ENCODE measurements at places on chromosomes 16 and 17.
A peak's percentile ranks its signal among the peaks of the same experiment; 100 is the strongest.

DNA sequence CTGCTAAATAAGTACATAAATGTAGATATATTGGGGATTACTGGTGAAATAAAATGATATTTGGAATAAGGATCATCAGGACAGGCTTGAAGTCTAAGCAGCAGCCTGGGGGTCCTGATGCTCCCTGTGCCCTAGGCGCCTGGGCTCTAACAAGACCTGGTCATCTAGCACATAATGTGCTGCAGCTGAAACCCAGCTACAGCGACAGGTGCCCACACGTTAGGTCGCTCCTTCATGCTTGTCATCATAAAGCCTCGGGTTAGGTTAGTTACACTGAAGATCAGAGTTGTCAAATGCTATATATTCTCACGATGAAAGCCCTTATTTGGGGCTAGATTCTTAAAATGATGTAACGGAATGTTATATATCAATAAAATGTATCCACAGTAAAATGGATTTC is 11.5 kb downstream of the NARF start:
- no peak for DNase-seq

- DNase-seq: no peak
Measured at GRCh38 chr17:27320222-27320560, 26.3 kb downstream of the WSB1 start.

GRCh38 chr17:28405632-28406472 is at the start of gene SLC46A1:
Gene SLC46A1 (minus strand): TSS chr17:28406212. CDS start chr17:28406114, 98 bp downstream.
- DNase-seq: peak; percentile 53

GRCh38 chr17:27333410-27333980 is 39.6 kb downstream of the WSB1 start:
- DNase-seq: no peak

DNA sequence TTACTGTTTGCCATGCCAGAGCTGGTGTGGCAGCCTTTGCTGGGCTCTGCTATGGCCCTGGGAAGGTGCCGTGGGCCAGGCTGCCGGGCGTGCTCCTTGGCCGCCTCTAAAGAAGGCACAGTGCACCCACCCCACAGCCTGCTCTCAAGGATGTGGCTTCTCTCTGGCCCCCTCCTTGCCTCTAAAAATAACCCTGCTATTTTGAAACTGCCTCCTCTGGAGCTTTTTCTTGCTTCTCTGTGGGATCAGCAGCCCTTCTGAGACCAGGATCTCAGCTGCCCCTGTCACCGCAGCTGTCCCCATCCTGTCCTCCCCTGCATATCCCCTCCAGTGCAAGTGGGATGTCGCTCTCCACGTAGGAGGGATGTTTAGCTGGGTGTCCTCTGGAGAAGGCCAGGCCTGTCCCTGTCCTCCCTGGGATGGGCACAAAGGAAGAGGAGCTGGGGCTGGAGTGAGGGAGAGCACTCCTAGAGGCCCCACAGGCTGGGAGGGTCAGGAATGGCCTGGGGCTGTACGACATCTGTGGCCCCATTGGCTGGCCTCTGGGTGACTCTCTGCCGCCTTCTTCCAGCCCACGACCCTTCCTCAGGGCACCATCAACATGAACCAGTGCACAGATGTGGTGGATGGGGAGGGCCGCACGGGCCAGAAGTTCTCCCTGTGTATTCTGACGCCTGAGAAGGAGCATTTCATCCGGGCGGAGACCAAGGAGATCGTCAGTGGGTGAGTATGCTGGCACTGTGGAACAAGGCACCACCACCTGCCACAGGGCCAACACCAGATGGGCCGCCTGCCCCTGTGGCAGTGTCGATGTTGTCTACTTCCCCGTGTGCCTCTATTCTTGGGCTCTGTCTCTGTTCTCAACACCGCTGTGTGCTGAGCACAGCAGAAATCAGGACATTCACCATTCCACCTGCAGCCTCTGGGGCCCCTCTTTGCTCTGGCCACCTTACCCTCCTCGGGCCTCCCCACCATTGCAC is 79.7 kb downstream of the PLD6 start:
- no peak for DNase-seq

GRCh38 chr17:35768797-35769196 is 8.1 kb downstream of the C17orf50 start:
- DNase-seq: no peak

GRCh38 chr16:2478279-2478678 is 3.4 kb downstream of the TBC1D24 start:
- no peak for DNase-seq

DNA sequence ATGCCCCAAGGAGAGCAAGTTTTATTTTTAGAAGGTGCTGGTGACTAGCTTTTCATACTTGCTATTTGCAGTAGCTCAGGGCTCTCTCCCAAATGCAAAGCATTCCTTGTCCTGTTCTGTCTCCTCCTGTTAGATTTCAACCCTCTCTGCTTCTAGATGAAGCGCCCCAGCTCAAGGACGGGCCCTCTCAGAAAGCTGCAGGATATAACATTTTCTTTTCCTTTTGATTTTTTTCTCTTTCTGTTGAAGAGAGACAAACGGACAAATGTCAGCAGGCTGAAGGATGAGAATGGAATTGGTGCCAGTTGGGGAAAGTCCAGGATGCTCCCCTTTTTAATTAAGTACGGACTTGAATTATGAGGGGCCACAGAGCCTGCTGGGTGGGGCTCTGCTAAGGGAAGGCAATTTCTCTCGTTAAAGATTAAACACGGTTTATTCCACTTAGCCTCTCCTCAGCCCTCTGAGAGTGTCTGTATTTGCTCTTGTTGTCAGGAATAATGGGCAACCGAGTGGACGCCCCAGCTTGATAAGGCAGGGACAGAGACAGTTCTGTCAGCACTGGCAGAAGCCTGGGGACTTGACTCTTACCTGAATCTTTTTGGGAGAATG is 6.2 kb upstream of the ETV4 start:
- DNase-seq: no peak

GRCh38 chr17:17801800-17802481 is 34.8 kb downstream of the SREBF1 start:
- no peak for DNase-seq

DNA sequence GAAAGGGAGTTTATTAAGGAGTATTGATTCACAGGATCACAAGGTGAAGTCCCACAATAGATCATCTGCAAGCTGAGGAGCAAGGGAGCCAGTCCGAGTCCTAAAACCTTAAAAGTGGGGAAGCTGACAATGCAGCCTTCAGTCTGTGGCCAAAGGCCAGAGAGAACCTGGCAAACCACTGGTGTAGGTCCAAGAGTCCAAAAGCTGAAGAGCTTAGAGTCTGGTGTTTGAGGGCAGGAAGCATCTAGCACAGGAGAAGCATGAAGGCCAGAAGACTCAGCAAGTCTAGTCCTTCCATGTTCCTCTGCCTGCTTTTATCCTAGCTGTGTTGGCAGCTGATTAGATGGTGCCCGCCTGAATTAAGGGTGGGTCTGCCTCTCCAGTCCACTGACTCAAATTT is 193.0 kb downstream of the KIF2B start:
- no peak for DNase-seq

DNA sequence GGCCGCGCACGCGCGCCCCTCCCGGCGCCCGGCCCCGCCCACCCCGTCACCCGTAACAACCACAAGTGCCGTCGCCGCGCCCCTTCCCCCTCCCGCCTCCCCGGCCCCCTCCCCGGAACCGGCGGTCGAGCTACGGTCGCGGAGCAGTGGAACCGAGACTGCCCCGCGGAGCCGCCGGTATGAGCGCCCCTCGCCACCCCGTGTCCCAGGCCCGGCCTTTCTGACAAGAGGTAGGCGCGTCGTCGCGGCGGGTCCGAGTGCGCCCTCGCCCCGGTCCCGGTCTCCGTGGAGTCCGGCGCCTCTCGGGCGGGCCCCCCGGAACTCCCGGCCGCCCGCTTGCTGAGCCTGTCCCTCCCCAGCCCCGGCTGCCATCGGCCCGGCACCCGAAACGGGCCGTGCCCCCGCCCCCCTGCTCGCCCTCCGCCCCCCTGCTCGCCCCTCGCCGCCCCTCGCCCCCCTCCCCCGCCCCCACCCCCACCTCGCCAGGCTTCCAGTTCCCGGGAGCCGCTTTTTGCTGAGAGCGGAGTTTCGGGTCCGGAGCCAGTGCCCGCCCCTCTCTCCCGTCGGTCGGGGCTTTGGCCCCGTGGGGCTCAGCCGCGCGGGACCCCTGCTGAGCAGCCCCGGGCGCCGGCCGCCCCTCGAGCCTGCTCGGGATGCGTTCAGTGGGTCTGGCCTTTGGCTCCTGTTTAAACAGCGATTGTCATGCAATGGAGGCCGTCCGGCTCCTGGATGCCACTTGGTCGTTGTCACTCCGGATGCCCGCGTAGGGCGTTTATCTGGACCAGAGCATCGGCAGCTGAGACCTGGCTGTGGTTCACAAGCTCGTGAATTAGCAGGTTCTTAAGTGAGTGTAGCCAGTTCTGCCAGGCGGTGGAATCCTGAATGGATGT is at the start of gene SEC14L1:
SEC14L1 (plus strand) TSS at position 92 of the 890 bp plus-strand sequence. CDS start 2,628 bp downstream, outside the sequence.
- no peak for DNase-seq

- no peak for DNase-seq
Measured at GRCh38 chr17:30808785-30809286, 15.7 kb downstream of the CRLF3 start.

DNA sequence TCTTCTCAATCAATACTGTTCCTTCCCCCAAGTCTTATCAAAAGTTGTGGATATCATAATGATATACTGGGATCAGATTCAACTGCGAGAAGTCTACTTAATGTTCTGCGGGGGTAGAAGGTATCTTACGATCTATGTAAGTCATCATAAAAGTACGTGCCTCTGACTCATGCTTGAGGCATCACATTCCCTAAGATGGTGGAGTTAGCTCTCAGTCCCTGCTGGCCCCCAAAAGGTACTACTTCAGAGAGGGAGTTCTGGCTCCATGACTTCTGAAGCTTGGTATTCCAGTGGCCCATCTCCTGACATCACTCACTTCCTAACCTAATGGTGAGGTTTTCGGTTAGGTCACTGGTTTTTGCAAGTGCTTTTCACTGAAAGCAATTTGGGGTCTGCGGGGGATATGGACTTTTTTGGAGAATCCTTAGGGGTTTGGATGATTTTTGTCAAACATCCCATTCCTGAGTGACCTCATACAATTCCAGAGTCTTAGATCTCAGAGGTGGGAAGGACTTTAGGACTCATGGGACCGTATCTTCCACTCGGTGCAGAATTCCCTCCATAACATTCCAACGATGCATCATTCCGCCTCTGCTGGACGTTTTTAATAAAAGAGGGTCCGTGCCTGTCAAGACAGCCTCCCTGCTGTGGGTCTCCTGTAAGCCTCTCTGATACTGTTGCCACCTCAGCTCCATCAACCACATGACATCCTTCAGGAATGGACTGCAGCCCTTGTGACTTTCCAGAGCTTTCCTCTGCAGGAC is 74.3 kb downstream of the DYNLRB2 start:
- DNase-seq: no peak

DNA sequence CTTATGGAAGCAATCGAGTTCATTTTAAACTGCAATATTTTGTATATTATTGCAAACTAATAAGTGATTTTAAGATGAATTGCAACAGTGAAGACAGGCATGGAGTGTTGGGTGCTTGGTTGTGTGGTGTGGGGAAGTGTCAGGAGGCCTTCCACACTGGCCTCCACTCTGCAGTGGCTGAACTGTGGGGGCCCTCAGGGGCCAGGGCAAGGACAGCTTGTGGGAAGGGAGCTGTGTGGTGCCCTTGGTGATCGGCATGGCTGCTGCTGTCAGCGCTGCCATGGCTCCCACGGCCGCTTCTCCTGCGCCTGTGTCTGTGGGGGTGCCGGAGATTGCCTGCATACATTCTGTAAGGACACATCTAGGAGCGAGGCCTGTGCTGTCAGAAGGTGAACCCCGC is 19.2 kb downstream of the TCF25 start:
- DNase-seq: no peak

GRCh38 chr17:35104844-35105450 is 14.7 kb downstream of the RAD51D start:
- no peak for DNase-seq

GRCh38 chr16:84091460-84091859 is 25.3 kb downstream of the MBTPS1 start:
- no peak for DNase-seq

DNA sequence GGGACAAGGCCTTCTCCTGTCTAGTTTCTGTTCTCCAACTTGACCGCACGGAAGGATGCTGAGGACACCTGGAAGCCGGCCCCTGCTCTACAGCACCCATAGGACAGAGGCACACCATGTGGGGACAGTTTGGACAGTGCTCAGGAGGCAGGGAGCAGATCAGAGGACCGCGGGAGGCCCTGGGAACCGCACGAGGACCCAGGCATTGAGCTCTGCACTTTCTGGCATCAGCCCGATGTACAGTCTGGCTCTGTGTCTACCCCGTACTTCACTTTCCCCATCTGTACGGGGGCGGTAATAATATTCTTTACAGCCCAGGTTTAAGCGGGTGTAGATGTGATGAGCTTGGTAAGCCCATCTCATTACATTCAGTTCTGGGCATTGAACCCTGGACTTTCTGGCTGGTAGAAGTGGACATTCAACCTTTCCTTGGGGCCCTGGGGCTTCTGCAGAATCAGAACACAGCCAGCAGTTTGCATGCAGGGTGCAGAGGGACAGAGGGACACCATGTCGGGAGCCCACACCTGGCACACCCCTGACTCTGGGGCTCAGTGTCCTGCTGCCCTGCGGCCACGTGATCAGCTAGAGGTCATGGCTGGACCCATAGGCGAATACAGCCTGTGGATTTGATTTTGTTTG is 258.7 kb downstream of the SEC14L1 start:
- DNase-seq: no peak

GRCh38 chr17:45759761-45760160 is 24.4 kb upstream of the CRHR1 start:
- DNase-seq: no peak

GRCh38 chr17:14950216-14950615 is 314.9 kb downstream of the PMP22 start:
- DNase-seq: no peak

DNA sequence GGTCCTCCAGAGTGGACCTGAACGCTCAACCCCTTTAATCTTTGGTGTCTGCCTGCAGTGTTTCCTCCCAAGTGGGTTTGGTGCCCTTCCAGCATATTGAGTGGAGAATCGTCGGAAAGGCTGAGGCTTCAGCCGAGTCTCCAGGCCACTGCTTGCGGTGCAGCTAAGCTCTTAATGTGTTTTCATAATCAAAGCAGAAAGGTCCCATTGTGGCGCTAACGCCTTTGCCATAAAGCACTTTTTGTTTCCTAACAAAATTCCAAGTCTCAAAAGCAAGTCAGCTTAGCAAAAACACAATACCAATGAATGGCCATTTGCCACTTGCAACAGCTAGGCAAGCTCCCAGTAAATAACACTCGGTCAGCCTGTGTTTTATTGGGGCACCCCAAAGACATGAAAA is 57.6 kb downstream of the KSR1 start:
- DNase-seq: no peak

DNA sequence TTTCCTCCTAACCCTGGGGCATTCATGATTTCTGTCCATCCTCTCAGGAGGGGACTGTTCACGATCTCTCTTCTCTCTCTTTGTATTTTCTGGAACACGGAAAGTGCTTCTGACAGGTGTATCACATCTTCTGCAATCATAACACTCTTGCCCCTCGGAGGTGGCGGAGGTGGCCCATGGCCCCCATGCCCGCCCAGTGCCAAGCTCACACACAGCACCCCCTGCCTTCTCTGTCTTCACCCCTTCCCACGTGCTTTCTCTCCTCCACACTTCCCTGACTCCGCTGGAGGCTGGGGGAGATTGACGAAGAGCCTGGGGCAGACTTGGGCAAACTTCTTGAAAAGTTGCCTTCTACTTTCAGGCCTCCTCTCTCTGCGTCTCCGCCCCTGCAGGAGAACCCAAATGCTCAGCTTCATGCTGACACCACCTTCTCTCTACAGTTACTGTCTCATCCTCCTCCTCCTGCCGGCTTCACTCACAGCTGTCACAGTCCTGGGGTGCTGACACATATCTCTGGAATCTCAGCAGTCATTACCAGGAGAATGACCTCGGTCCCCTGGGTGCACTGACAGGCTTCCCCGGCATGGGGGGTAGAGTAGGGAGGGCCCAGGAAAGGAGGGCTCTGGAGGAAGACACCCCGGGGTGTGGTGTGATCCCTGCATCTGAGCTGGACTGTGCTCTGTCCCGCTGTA is 127.1 kb downstream of the ENGASE start:
- no peak for DNase-seq

Measured in activated naive CD8-positive, alpha-beta T cell treated with anti-CD3 and anti-CD28 coated beads, Interleukin-2, amount 50 U/mL, for 16 hours (primary cell).